ENCODE measurements at places on chromosomes 3 and 15. TPM values are rescaled to one million over a fixed set of nuclear protein-coding genes. Genes with fewer than 3 reads are reported as not detected.

Gene CSTA
- 1.4 TPM for total RNA-seq

Gene MITF
- total RNA-seq: not detected

Gene SCAANT1
- 1.4 TPM for total RNA-seq

GRCh38 chr15:50487287-50487686, 59.2 kb downstream of the USP50 start:
- H3K4me1 ChIP-seq: no peaks in the 10 kb centered on the region
- H3K36me3 ChIP-seq: peaks cover 54% of the 10 kb centered on the region
- no peak overlapping the region for H3K27ac ChIP-seq
- H3K27me3 ChIP-seq: no peaks in the 10 kb centered on the region

DNA sequence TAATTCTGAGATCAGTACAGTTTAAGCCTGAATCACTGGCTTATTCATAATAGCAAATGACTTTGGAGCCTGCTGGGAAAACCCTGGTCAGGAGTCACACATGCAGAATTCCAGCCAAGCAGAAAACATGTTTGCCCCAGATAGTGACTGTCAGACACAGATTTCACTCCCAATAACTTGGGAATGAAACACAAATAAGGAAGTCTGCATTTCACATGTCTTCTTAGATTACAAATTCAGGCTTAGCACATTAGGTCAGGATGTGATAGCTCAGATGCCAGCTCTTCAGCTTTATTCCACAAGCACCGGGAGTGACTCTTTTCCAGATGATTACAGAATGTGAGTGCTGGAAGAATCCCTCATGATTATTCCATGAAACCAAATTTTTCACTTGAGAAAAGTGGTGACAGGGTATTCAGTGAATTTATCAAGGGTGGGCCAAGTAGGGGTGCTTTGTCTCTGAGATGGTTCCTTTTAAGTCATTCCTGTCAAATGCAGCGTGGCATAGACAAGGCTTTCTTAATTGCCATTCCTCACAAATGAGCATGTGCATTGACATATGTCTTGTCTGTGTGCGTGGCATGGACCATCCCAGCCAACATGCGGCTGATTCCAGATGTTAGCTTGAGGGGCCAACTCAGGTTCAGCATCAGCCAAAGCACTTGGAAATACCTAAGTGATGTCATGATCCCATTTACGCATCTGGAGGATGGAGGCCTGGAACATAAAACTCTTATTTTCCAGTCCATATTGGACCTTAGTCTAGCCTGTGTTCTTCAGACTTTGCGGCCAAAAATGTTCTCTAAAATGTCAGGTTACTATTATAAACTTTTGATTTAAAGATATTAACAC, 191.0 kb downstream of the EPHB1 start:
- no peak overlapping the region for H3K27ac ChIP-seq
- DNase-seq: no peak
- no peak overlapping the region for H3K4me3 ChIP-seq
- no peaks in the 10 kb centered on the region for H3K36me3 ChIP-seq

DNA sequence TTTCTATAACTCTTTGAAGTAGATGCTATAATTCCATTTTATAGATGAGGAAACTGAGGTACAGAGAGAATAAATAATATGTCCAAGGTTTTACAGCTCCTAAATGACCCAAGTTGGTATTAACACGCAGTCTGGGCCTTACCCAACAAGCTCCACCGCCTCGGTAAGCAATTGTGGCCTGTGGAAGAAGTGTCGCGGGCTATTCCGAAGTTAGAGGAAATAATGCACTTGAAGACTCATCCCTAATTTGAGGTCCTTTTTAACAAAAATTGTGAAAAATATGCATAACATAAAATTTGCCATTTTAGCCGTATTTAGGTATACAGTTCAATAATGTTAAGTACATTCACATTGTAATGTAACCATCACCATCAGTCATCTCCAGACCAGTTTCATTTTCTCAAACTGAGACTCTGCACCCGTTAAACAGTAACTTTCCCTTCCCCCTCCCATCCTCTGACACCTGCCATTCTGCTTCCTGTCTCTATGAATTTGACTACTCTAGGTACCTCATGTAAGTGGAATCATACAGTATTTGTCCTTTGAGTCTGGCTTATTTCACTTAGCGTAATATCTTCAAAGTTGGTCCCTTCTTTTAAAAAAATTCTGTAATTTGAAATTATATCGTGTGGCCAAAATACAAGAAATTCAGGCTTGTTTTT, 18.2 kb downstream of the IDH3A start:
- H3K36me3 ChIP-seq: peaks cover 74% of the 10 kb centered on the region
- peaks cover 3% of the 10 kb centered on the region for H3K4me1 ChIP-seq

- H3K27me3 ChIP-seq: peaks cover 3% of the 10 kb centered on the region
- H3K4me3 ChIP-seq: no peak overlapping the region
- H3K4me1 ChIP-seq: no peaks in the 10 kb centered on the region
- no peak for DNase-seq
- no peaks in the 10 kb centered on the region for H3K36me3 ChIP-seq
- no peak overlapping the region for H3K27ac ChIP-seq
Observed at GRCh38 chr15:35067496-35068347, 17.4 kb downstream of the NANOGP8 start.

GRCh38 chr3:108757404-108757982, at the start of gene RETNLB:
TSS of gene RETNLB (minus strand) at chr3:108757410. CDS start at chr3:108757185, 225 bp downstream.
- no peak within 1 kb of the TSS for H3K4me3 ChIP-seq
- H3K27ac ChIP-seq: no peak within 1 kb of the TSS
- no peaks in the 10 kb centered on the region for H3K36me3 ChIP-seq

GRCh38 chr3:87771337-87772192, 287.2 kb downstream of the CGGBP1 start:
- DNase-seq: peak; percentile 37
- H3K4me1 ChIP-seq: no peaks in the 10 kb centered on the region
- no peak overlapping the region for H3K27ac ChIP-seq
- no peak overlapping the region for H3K4me3 ChIP-seq

DNA sequence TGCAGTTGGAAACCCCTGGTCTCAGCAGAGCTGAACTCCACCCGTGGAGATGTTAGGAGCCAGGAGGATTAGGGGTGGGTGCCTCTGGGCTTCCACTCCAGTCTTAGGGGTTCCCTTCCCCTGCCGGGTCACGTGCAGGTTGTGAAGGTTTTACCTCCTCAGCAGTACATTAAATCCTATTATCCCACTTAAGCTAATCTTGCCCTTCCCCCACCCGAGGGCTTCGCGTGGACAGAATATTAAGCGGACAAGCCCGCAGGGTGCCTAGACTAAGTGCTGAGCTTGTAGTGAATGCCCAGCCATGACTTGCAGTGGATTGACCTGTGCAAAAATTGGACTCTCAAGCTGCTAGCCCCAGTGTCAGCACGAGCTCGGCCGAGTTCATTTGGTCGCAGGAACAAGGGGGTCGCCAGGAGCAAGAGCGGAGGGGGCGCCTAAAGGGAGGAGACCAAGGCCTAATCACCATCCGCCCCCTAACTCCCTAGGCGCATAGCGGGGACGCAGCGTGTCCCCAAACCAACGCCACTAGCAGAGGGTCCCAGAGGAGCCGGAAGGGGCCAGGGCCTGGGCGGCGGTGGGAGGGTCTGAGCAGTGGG, 498 bp upstream of the SEMA4B start:
- no peaks in the 10 kb centered on the region for H3K36me3 ChIP-seq
- no peak for DNase-seq
- H3K27ac ChIP-seq: peak overlapping the region; percentile 5
- H3K4me3 ChIP-seq: peak overlapping the region; percentile 78
- H3K27me3 ChIP-seq: no peaks in the 10 kb centered on the region
